Psoas muscle (tissue), 8 donors: ENCODE measurements at places on chromosomes 3 and 15. TPM values are rescaled to one million over a fixed set of nuclear protein-coding genes. Genes with fewer than 3 reads are reported as not detected.

DNA sequence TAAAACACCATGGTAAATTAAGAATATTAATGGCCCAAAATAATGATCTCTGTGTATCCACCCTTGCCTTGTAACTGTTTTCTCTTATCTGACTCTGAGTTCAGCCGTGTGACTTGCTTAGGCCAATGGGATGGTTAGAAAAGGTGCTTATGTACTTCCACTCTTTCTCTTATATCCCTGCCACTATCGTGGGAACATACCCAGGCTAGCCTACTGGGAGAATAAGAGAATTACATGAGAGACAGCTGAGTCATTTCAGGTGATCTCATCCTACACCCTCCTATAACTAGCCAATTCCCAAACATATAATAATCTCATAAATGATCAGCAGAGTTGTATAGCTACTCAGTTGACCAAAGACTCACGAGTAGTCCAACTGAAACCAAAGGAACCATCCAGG lies 98.3 kb upstream of the ABI3BP start:
- no peak for DNase-seq

The HTR3E gene
- not detected for total RNA-seq

GRCh38 chr15:32105258-32106241 lies 75.2 kb downstream of the CHRNA7 start:
- DNase-seq = no peak

- DNase-seq = no peak
Measured at GRCh38 chr15:78314181-78314581, 14.8 kb upstream of the SKIC8 start.
